ENCODE measurements at places on chromosomes 1 and 21.

GRCh38 chr1:228308628-228309325 is 97.9 kb downstream of the TRIM11 start:
- no peak for DNase-seq

DNA sequence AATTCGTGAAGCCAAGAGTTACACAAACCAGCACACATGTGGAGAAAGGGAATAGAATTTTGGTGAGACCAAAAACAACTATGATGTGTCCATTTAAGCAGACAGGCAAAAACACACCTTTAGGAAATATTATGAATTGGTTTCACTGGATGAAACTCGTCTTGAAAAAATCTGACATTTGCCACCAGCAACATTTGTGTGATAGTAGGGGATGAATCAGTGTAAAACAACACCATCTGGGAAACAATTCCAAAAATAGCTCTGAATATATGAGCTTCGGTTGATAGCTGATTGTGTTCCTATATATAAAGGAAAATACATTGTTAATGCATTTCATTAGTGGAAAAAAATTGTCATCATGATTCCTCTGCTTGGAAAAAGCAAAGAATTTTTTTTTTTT is 327.8 kb downstream of the PAPPA2 start:
- no peak for DNase-seq

GRCh38 chr1:183215076-183215720 is 29.1 kb downstream of the LAMC2 start:
- DNase-seq: no peak

DNA sequence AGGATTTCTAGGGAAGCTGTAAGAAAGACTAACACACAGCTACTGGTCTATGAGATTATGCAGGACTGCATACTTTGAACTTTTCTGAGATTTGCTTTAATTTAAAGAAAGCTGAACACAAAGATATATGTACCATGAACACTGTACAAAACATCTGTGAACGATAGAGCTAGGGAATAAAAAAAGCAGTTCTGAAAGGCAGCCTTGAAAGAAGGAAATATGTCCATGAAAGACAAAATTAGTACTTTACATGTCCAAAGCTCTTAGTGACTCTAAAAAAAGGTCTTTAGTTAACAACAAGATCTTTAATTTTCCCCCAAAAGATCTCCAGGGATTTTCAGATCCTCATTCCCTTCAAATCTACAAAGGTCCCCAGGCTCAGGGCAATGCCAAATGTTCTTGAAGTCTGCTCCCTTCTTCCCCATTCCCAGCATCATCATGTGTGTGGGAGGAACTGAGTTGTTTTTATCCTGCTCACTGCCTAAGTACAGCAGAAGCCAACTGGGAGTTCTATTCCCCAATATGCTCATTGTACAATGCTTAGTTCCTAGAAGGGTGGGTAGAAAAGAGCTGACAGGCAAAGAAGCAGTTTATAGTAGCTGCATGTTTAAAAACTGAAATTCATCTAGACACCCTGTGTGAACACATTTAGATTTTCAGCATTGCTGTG is 60.1 kb upstream of the PTCH2 start:
- no peak for DNase-seq

DNA sequence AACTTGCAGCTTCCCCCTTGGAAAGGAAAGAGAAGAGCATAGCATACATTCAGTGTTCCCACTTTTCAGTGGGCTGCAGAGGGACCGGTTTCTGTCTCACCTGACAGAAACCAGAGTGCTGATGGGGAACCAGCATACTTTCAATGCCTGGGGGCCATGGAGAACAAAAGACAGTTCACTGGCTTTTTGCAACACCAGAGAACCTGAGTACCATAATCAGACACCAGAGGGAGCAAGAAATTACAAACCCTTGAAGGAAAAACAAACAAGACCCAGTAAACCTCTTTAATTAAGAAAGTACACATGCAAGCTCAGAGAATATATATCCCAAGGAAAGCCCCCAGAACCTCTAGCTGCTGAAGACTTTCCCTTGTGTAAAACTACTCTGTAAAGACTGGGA is 51.1 kb downstream of the CSMD2 start:
- DNase-seq: no peak

DNA sequence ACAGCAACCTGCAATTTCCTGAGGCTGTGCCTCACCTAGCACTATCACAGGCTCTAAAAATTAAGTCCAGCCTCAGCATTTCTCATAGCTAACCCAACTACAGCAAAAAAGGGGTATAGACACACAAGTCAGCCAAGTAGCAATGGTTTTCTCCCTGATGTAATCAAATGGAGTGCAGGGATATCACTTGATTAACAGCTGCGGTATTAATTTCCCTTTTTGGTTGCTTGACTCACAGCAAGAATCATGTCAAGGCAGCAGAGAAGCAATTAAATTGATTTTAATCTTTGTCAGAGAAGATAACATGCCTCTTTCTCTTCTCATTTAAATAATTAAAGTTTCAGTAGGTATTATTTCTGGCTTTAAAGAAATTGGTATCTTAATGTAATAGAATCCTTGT is 278.9 kb downstream of the RWDD3 start:
- no peak for DNase-seq

- no peak for DNase-seq
Measured at GRCh38 chr21:44421901-44422840, 33.1 kb upstream of the LRRC3 start.

DNA sequence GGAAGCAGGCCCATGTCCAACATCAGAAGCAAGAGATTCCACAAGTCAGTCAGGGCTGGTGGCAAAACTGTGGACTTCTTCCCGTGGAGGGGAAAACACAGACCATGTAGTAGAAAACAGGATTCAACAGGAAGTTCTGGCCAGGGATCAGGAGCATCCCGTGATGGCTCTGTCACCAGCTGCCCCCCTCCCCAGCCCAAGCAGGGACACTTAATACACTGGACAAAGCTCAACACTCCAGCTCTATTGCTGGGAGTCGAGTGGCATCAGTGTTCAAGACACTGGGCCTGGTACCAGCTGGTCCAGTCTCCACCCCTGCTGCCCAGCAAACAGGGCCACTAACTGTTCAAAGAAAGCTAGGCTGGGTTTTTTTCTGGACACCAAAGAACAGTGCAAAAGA is 3.7 kb downstream of the SLC45A3 start:
- DNase-seq: no peak
